Cardiac fibroblast (primary cell): ENCODE measurements at places on chromosomes 2 and 18.

DNA sequence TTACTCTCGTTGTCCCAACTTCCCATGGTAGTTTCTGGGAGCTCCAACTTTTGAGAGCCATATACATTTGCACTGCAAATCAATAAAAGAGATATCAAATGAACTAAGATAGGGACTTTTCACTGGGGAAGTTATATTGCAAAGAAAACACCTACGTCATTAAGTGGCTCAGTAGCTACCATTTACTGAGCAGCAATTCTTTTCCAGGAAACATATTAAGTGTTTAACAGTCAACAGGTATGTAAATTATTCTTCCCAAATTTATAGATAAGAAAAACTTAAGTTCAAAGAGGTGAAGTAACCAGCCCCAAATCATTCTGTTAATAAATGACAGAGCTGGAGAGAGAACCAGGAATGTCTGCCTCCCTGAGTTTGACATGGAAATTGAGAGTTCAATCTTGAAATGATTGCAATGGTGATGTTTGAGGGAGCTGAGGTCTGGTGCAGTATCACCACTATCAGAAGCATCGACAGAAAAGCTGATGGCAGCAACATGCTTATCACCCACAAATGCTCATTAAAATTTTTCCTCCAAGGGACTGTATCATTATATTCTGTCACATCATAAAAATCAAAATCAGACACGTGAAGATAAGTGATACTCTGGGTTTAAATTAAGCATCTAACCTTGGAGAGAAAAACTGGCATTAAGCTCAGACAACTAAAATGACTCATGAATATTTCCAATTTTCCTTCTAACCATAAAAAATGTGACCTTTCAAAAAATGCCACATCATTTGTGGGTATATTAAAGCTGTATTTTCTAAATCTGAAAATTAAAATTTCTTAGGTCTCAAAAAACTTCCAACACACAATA is 43.4 kb downstream of the GAREM1 start:
- peak; percentile 53 for DNase-seq

DNA sequence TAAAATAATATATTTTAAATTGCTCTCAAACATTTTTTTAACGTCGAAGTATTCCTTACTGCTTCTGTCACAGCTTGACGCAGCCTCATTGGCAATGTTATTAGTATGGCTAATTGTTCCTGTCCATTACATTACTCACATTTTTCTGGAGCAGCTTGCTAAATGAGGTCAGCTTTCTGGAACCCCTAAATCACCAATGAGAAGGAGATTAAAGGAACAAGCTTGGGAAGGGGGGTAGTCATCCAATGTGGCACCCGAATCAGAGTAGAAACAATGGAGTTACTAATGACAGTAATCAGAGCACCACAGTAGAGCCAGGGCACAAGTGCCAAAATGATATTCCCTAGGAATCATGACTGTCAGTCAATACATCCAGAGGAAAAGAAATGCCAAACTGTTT is 5.1 kb downstream of the NEUROD1 start:
- no peak for DNase-seq

GRCh38 chr2:200772620-200773019 is 39.1 kb upstream of the BZW1 start:
- DNase-seq, result no peak

- no peak for DNase-seq
These were observed 139.7 kb downstream of the FAM161A start for GRCh38 chr2:61714210-61714609.

DNA sequence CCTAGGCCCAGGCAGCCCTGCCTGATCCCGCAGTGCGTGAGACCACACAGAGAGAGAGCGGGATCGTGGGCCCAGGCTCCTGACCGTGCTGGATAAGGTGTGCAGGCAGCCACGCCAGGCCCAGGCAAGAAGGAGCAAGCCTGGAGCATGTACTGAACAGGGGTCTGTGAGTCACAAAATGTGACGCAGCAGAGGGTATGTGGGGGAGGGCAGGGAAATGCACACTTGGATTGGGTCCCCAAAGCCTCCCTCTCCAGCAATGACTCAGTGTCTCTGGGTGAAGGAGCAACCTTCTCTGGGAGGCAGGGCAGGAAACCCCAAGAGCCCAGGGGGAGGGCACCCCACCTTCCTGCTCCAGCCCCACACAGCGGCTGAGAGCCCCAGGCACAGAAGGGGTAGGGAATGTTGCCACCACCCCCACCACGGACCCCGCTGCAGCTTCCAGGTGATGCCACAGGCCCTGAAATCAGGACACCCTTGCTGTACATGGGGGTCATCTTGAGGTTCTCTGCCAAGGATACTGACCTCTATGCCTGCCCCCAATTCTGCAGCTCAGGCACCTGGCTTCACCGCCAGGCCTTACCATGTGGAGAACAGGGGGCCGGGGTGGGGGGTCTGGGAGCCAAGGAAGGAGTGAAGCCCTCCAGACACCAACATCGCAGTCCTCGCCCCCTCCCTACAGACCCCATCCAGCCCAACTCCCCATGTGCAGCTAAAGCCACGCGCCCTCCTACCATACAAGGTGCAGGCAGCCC is 1.3 kb upstream of the GPC1 start:
- DNase-seq, result peak; percentile 97

DNA sequence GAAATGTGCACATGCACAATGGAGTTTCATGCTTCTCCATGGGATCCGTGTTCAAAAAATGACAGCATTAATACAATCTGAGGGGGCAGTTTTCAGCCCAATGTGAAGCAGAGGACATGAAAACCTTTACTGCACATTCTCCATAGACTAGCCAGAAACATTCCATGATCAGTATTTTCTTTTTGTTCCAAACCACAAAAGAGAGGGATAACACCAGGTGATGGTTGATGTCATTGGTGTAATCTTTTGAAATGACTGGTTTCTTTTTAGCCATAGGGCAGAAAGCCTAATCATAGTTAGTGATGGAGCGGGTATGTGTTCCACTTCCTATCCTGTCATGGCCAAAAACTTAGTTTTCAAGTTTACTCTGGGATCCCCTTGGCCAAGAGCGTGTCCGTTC is 1.8 kb upstream of the KYNU start:
- DNase-seq, result no peak

DNA sequence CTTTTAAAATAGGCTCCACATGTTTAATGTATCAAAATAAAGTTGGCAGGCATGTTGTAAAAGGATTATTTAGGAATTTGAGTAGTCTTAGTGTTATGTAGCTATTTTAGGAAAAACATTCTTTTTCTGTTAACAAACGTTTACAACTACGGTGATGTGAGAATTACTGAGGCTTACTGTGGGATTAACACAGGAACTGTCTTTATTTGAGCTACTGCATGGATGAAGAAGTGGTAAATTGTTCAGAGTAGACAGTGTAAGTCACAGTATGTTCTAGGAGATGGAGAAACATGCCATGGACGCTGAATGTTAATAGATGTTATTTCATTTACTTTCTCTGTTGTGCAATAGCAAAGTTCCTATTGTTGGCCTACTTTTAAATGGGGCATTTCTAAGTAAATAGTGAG is 1.6 kb downstream of the PPM1B start:
- DNase-seq, result peak; percentile 62

DNA sequence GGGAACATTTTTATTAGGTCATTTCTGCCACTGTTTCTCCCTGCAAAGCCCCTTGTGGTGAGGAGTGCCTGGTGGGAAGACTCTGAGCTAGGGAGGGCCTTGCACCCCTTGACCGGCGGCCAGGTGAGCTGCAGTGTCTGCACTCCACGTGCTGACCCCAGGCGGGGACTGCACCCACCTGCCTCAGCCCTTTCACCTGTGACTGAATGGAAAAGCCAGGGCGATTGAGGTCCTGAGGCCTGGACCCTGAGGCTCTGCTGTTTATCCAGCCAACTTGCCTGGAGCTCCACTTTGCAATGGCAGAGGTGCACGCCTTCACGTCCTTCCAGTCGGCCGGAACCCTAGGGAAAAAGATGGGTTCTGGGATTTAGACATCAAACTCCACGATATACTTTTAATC is 53.1 kb downstream of the TMEM18 start:
- DNase-seq, result no peak

- DNase-seq, result no peak
These were observed 19.0 kb upstream of the IGFBP5 start for GRCh38 chr2:216714376-216714775.

- no peak for DNase-seq
These were observed 85.4 kb downstream of the FMNL2 start for GRCh38 chr2:152420363-152420762.

- DNase-seq, result no peak
These were observed 64.4 kb downstream of the ACTR2 start for GRCh38 chr2:65292106-65292400.
